ENCODE measurements at places on chromosomes 4 and X.

- no peak for DNase-seq
These were observed 14.2 kb downstream of the ZNF185 start for GRCh38 chrX:152912106-152912505.

GRCh38 chrX:118347736-118348135 lies 1.8 kb downstream of the WDR44 start:
- DNase-seq = no peak

- DNase-seq = no peak
These were observed 641.3 kb downstream of the RPA4 start for GRCh38 chrX:97524997-97525396.

- DNase-seq = no peak
These were observed 12.8 kb downstream of the TMPRSS11E start for GRCh38 chr4:68460085-68460484.

- DNase-seq = no peak
These were observed 47.3 kb downstream of the STIM2 start for GRCh38 chr4:26907731-26908599.

- DNase-seq = no peak
These were observed 4.6 kb downstream of the HCFC1 start for GRCh38 chrX:153966841-153967535.

- no peak for DNase-seq
These were observed 37.4 kb downstream of the UGT2B4 start for GRCh38 chr4:69458184-69458826.

Data from esophagus squamous epithelium (tissue), 5 donors.